ENCODE measurements at places on chromosomes 1 and 21. TPM values are rescaled to one million over a fixed set of nuclear protein-coding genes. Genes with fewer than 3 reads are reported as not detected.

GRCh38 chr1:29671446-29672356 lies 435.4 kb downstream of the PTPRU start:
- H3K27me3 ChIP-seq: peaks cover 18% of the 10 kb centered on the region
- peak; percentile 65 for DNase-seq
- no peaks in the 10 kb centered on the region for H3K4me1 ChIP-seq
- no peak overlapping the region for H3K27ac ChIP-seq
- H3K4me3 ChIP-seq: no peak overlapping the region

- H3K36me3 ChIP-seq: no peaks in the 10 kb centered on the region
- no peak overlapping the region for H3K27ac ChIP-seq
- peak; percentile 46 for DNase-seq
- H3K4me3 ChIP-seq: no peak overlapping the region
- H3K4me1 ChIP-seq: no peaks in the 10 kb centered on the region
These were observed 43.4 kb downstream of the CDCP2 start for GRCh38 chr1:54109129-54110090.

DNA sequence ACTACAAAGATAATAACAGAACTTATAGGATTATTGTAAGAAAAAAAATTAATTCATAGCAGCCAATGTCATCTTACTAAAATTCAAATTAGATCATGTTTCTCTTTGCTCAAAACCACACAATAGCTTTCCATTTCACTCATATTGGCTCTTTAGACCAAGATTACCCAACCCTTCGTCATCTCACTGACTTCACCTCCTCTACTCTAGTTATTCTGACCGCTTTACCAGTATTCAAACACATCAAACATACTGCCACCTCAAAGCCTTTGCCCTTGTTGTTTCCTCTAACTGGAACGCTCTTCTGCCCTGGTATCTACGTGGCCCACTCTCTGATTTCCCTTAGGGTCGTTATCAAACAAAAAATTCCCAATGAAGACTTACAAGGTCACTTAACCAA lies 1.7 kb downstream of the ANGPTL3 start:
- H3K27me3 ChIP-seq: no peaks in the 10 kb centered on the region
- peak overlapping the region; percentile 53 for H3K27ac ChIP-seq
- peaks cover 64% of the 10 kb centered on the region for H3K4me1 ChIP-seq

GRCh38 chr1:212190169-212190568 lies 95.0 kb upstream of the PPP2R5A start:
- no peak overlapping the region for H3K4me3 ChIP-seq
- H3K36me3 ChIP-seq: no peaks in the 10 kb centered on the region

GRCh38 chr1:29475326-29475725 lies 239.0 kb downstream of the PTPRU start:
- peaks cover 23% of the 10 kb centered on the region for H3K27me3 ChIP-seq
- DNase-seq: no peak
- H3K36me3 ChIP-seq: no peaks in the 10 kb centered on the region

The FOXD3 gene
- not detected for total RNA-seq

- H3K4me3 ChIP-seq: no peak overlapping the region
- H3K36me3 ChIP-seq: no peaks in the 10 kb centered on the region
- no peak for DNase-seq
These were observed 7.8 kb upstream of the LRRC47 start for GRCh38 chr1:3803905-3804626.

DNA sequence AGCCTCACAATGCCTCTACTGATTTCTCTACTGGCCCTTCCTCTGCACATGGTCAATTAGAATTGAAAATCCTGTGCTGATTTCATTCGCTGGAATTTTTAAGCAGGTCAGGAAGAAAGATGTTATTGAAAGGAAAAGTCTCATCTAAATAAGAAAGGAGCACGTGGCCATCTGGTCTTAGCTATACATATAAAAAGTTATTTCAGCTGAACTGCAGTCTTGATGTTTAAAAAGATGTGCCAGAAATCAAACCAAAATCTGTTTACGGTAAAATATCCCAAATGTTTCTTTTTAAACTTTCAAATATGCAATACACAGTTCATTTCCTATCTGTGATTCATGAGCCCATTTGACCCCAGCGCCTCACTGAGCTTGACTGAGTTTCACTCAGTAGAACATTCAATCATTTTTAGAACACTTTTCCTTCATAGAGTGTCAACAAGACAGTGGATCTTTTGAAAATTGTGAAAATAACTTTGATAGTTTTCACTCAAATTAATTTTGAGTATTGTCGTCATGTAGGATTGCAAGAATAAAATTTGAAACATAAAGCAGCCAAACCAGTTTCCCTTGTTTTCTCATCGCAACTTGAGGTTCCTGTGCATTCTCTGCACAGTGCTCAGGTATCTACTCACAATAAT lies 293.6 kb downstream of the PTPRC start:
- H3K27ac ChIP-seq: peak overlapping the region; percentile 75
- no peak for DNase-seq
- peak overlapping the region; percentile 76 for H3K4me3 ChIP-seq
- H3K36me3 ChIP-seq: peaks cover 9% of the 10 kb centered on the region

DNA sequence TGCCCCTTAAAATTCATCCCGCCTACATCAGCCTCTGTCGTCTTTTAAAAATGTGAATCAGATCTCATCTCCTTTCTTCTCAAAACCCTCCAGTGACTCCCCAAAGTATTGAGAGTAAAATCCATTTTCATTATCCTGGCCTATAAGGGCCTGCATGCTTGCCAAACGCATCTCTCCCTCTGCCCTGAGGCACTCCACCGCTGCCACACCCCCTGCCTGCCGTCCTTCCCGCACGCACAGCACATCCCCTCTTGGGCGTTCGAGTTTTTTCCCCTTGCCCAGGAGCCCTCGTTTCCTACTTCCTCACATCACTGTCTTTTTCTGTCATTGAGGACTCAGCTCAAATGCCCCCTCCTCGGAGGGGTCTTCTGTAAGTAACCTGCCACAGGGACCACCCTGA lies 53.3 kb upstream of the MTR start:
- H3K27ac ChIP-seq: no peak overlapping the region
- H3K27me3 ChIP-seq: no peaks in the 10 kb centered on the region
- H3K4me3 ChIP-seq: no peak overlapping the region

GRCh38 chr1:23500466-23500865 lies 16.5 kb upstream of the ASAP3 start:
- DNase-seq: no peak
- no peaks in the 10 kb centered on the region for H3K4me1 ChIP-seq
- no peaks in the 10 kb centered on the region for H3K36me3 ChIP-seq
- H3K4me3 ChIP-seq: no peak overlapping the region
- H3K27ac ChIP-seq: no peak overlapping the region

- H3K36me3 ChIP-seq: peaks cover 27% of the 10 kb centered on the region
- peaks cover 20% of the 10 kb centered on the region for H3K4me1 ChIP-seq
- no peak for DNase-seq
- no peak overlapping the region for H3K27ac ChIP-seq
- no peaks in the 10 kb centered on the region for H3K27me3 ChIP-seq
These were observed 25.8 kb downstream of the SSBP3 start for GRCh38 chr1:54380290-54380882.

All from osteocyte (in vitro differentiated cells).